ENCODE measurements at places on chromosomes 1 and 21.

DNA sequence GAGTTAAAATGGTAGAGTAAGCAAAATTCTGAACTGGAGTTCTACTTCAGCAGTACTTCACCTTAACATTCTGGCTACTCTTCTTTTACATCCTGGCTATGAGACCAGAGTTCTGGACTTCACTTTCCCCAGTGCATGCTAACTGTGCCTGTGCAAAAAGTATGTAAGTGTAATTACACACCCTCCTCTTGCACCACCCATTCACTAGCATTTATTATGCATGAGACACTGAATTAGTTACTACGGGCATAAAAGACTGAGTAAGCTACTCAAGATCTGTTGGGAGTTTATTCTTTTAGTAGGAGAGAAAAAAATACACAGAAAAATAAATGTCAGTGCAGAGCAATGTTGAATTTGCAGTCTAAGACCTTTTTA is 87.2 kb downstream of the GIPC2 start:
- no peak for DNase-seq

DNA sequence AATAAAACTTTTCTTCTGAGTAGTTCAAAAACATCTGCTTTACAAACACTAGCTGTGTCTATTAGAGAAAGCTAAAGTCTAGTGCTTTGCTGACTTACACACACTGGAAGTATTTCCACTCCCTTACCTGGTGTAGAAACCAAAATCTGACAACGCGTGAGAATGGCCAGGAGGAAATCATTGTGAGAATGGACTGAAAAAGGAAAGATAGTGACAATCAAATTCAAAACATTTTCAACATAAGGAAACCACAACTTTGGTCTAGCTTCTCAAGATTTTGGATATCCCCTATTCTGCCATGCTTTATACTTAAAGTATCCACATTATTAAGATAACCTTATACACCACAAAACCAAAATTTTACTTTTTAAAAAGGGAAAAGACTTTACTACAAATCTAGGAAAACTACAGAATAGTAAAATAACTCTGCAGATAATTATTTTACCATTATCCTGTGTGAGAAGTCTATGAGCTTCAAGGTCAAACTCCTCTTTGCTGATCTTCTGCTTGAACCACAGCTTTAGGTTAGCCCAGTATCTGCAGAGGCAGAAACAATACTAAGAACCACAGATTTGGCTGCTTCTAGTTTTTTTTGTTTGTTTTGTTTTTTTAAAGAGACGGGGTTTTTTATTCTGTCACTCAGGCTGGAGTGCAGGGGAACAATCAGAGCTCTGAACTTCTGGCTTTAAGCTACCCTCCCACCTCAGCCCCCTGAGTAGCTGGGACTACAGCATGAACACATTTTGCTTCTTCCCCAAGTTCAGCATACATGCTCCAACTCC is 6.6 kb downstream of the TADA1 start:
- DNase-seq = no peak

GRCh38 chr1:1402072-1402900 is 3.2 kb upstream of the CCNL2 start:
- peak; percentile 86 for DNase-seq

- no peak for DNase-seq
Observed at GRCh38 chr1:10265027-10265426, 54.7 kb downstream of the KIF1B start.

DNA sequence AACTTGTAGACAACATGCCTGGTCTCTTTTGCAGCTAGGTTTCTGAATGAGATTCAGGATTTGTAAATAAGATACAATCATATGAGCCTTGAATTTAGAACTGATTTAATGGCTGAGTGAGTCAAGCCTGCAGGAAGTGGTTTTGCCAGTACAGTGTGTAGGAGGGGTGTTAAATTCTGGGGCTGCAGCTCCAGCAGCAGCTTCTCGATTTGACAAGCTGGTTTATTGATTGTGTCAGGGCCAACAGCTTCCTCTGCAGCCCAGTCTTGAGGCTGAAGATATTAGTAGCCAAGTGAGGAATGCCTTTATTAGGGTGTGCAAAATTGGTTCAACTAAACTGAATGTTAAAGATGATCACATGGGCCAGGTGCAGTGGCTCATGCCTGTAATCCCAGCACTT is 11.5 kb upstream of the PLA2G5 start:
- no peak for DNase-seq

GRCh38 chr1:58874757-58875755 is 91.2 kb upstream of the JUN start:
- DNase-seq = peak; percentile 94

- DNase-seq = no peak
Observed at GRCh38 chr1:244205171-244205570, 154.1 kb downstream of the ZBTB18 start.

DNA sequence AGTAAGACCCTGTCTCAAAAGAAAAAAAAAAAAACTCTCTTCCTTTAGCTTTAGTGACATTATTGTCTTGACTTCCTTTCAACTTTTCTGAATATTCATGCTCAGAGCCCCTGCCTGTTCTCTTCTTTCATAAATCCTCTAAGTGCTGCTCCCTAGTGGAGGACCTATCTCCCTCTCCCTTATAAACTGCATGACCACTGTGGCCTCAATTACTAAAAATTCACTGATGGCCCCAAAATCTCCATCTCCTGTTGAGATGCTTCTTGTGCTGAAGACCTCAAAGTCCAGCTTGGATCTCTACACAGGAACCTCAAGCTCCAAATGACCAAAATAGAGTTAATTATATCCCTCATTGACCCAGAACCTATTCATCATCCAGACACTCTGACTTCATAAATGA is 7.8 kb downstream of the ITLN1 start:
- DNase-seq = peak; percentile 46

DNA sequence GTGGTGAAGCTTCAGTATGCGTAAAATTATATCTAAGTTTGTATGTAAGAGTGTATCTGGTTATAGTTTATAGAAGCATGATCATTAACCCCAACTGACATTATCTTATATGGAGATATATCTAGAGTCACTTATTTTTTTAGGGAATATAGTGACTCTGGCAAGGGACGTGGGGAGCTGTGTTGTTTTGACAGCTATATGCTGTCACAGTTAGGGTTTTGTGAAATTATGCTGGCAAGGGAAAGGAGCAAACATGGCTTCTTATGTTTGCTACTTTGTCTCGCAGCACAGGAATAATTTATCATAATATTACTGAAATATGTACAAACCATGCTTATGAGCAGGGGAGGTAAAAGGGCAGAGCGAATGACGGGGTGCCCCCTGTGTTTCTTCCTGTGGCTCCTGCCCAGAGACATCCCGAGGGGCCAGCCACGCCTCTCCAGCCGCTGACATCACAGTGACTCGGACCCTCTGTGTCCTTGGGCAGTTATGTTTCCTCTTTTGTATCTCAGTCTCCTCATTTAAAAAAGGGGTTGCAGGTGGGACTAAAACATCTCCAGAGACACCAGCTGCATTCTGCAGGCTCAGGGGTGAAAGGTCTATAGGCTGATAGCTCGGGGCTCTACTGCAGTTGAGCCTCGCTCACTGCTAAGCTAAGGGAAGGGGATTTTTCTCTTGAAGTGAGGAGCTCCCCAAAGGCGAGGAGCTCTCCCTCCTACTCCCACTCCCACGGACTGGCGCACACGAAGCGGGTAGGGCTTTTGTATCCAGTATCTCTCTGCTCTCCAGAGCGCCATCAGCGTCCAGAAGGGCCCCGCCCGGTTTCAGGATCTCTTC is 14.9 kb downstream of the A3GALT2 start:
- no peak for DNase-seq

DNA sequence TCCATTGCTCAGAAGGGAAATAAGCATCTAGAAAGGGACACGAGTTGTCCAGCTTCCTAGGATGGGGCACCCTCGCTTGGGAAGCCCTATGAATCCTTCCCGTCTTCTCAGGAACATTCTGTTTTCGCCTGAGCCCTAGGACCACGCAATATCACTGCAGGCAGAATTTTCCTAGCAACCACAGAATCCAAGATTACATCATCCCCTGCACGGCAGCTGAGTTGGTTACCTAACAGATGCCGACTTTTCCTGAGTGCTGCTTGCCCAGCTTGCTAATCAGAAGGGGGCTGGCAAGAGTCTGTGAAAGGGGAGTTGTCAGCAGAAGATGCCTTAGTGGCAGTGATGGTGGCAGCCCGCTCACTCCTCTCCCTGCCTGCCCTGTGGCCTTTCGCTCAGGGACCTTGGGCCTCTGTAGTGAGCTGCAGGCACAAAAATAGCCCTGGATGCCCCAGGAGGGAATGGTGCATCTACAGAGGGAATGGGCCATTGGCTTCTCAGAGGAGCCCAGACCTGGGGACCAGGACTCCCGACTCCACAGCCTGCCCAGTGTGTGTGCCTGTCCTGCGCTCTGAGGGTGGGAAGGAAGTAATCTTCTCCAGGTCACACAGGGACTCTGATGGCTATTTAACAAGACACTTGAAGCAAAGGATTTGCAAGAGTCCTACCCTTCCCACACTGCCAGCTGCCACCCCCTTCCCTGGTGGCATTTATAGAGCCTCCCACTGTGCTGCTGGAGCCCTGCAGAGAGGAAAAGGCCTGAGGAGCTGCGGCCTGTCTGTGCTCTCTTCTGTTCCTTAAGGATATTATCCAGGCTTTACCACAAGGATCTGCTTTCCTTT is 28.9 kb upstream of the CLSTN1 start:
- DNase-seq = peak; percentile 25

DNA sequence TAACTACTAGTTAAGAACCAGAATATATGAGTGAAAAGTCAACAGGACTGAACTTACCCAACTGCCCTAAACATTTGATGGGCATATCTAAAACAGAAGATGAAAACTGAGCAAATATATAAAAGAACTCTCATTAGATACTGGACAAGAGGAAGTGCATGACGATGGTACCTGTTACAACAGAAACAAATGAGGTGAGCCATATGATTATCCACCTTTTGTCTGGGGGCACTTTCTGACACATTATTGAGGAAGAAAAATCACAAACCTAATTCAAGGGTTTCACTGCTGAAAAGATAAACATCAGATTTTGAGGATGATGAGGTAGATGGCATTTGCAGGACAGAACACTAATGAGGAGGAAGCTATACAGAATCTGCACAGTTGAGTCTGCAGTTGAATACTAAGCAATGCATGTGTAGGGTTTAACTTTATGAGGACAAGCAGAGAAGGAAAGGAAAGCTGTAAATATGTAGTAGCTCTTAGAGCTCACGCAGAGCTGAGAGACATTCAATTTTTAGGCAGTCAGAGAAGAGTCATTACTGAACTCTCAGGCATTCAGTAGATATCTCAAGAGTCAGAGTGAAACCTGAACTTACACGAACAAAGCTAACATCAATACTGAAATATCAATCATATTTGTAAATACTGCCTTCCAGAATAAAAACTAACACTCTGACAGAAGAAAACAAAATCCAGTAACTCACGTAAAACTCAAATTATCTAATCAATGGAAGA is 262.1 kb downstream of the AKT3 start:
- no peak for DNase-seq

DNA sequence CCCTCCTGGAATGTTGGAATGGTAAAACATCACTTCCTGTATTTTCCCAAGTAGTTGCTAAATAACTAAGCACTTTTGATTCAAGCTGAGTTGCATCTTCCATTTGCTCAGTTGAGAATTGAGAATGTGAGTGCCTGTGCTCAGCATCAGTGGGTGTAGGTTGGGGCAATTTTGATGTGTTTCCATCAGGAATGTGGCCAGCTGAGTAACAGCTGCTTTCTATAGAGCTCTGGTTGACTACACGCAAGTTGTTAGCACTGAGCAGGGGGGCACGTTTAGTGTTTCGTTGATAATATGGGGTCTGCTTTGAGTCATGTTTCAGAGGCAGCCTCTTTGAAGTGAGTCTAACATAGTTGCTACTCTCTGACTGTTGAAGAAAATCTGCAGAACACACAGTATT is 41.5 kb downstream of the LRRC53 start:
- DNase-seq = peak; percentile 69

DNA sequence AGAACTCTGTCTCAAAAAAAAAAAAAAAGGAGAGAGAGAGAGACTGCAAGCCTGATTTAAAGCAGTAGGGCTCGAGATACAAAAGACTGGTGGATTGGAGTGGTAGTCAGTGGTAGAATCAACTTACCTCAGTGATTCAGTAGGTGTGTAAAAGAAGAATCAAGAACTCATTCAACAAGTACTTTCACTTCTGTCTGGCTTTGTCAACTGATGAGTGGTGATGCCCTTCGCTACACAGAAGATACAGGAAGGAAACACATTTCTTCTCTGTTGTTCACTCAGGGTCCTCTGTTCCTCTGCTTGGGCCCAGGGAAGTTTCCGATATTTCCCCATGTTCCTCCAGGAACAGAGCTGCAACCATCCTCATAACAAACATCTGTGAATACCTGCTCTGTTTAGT is 68.6 kb upstream of the COG2 start:
- no peak for DNase-seq

DNA sequence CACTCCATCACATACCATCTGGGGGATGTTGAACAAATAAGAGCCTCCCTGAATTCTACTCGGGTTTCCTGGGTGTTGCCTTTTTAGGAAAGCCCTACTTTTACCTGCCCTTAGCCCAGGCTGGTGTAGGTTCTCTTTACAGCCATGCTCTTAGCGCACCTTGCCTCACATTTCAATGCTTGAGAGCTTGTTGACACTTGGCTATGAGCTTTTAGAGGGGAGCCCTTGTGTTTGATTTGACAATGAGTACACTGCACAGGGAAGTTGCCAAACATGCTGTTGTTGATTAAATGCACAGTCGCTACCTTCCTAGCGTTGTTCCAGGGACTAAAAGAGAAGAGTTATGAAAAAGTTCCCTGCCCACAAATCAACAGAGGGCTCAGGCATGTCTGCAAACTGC is 103.8 kb downstream of the TRABD2B start:
- DNase-seq = no peak

- no peak for DNase-seq
Observed at GRCh38 chr1:2533365-2533764, 3.3 kb upstream of the HES5 start.

- no peak for DNase-seq
Observed at GRCh38 chr1:229869240-229869639, 197.8 kb upstream of the GALNT2 start.

DNA sequence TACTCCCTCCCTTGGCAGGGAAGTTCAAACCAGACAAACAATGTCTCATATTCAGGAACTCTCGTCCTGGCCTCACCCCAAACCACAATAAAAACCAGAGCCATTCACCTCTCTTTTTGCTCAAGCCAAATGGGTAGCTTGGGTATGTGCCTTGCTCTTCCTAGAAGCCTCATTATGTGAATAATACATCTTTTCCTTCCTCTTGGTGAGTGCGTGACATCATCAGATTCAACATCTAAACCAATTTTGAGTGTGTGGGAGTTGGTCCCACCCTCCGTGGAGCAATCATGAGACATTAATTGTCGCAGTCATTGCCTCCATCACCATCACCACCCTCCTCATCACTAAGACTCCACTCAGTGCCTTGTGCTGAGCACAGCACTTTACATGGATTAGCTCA is 482.9 kb downstream of the PTPRU start:
- DNase-seq = no peak

DNA sequence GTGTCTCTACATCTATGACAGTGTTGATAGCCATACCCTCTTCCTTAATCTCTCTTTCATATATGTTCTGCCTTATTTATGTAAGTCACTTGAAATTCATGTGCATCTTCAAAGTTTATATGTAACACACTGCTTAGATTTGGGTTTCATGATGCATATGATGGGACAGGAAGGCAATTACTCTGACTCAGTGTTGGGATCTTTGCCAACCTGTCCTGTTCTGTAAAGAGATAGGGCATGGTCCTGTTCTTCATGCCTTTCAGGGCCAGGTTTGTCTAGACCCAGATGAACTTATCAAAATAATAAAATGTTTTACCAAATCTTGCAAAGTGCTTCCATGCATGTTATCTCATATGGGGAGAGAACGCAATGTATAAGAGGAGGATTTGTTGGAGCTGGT is 69.5 kb downstream of the TMPRSS15 start:
- DNase-seq = no peak

- no peak for DNase-seq
Observed at GRCh38 chr21:33028773-33029384, 3.1 kb downstream of the OLIG2 start.

- DNase-seq = no peak
Observed at GRCh38 chr1:244296003-244296402, 155.7 kb downstream of the ADSS2 start.

All from mesendoderm (in vitro differentiated cells).